Ecto neural progenitor cell (in vitro differentiated cells): ENCODE measurements at places on chromosomes 6 and 20.

DNA sequence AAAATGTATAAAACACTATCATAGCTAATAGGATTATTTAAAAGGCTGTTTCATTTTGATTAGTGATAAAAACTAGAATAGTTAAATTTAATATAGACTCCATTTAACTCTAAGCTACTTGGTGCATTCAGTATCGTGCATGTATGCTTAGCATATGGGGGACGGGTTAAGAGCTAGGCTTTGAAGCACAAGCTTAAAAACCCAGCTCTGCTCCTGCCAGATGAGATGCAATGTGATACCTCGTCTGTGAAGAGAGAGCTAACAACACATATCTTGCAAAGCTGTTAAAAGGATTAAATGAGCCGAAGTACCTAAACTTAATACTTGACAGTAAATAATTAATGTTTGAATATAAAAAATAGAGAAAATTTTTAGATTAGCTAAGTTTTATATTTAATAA, 42.2 kb downstream of the DTNBP1 start:
- DNase-seq = no peak

DNA sequence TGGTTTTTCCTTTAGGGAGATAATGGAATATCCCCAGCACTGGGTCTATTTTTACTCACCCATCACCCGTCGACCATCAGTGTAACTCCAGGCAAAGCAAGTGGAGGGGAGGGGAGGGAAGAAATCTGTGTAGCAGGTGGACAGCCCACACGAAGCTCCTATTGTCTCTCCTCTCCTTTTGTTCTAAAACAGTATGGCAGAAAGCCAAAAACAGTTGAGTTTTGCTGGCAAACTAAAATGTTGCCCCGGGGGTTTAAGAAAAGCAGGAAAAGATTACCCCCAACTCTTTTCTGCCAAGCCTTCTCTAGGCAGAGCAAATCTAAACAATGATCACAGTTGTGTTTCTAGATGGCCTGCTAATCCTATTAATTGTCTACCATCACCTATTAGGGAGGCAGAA, 89.7 kb downstream of the PREP start:
- DNase-seq = no peak

GRCh38 chr6:5181510-5182317, 79.0 kb downstream of the LYRM4 start:
- no peak for DNase-seq

- DNase-seq = no peak
Observed at GRCh38 chr6:132089173-132089572, 138.0 kb upstream of the CCN2 start.

DNA sequence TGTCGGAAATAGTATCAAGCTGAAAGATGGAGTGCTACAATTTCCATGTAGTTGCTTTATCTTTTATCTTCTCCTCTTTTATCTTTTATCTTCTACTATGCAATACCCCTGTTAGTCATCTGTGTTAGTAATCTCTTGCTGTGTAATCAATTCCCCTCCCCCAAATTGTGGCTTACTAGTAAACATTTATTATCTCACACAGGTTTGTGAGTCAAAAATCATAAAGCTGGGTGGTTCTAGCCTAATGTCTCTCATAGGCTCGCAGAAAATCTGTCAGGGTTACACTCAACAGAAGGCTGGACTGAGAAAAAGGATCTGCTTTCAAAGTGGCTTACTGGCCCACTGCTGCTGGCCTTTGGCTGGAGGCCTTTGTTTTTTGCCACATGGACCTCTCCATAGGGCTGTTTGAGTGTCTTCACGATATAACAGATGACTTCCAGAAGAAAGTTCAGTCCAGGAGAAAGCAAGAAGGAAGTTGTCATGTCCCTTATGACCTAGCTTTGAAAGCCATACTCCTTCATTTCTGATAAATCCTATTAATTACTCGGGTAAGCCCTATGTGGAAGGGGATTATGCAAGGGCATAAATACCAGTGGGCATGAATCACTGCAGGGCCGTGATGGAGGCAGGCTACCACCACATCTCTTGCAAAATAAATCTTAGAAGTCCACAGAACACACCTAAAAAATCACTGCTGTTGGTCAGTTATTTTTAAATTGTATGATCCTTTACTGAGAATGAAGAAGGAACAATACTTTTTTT, 24.5 kb upstream of the PTCHD4 start:
- DNase-seq = no peak

DNA sequence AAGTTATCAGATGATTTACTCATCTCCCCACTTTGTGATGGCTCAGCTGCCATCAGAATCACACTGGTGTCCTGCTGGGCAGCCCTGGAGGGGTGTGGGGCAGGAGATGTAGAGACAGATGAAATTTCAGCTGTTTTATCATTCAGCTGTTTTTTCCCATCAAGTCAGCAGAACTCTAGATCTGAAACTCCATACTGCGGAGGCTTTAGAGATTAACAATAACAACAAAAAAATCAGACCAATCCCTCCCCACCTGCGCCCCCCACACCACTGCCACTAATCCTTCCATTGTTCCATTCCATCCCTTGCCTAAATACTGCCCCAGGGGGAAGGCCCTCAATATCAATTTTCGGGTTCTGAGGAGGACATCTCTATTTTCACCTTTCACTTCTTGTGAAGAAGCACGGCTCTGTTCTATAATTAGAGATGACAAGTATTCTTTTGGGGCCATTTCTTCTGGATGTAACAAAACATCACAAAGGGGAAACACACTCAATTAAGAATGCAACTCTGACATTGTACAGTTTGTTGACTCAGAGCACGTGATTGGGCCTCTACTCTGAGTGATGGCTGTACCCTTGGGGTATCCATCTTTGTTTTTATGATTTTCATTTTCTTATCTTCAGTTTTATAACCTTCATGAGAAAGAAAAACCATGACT, 396.3 kb downstream of the ZFAND3 start:
- DNase-seq = no peak

GRCh38 chr20:33434434-33434833, 9.1 kb downstream of the SNTA1 start:
- DNase-seq = no peak

DNA sequence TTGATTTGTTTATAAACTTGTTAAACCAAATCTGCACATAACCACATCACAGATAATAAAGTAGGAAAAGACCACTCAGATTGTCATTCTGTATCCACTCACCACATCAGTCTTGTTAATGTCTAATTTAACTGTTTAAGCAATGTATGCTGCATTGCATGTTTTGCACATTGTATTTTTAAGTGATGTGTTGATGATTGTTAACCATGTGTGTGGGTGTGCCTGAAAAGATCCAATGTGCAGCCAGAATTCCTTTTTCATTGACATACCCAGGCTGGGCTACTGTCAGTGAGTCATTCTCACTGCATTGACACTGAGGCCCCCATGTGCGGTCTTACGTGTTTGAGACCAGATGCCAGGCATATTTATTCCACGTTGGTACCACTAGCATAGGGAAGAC, 167.3 kb downstream of the TRMT11 start:
- DNase-seq = no peak

- DNase-seq = no peak
Observed at GRCh38 chr6:7505189-7505699, 36.2 kb upstream of the DSP start.

DNA sequence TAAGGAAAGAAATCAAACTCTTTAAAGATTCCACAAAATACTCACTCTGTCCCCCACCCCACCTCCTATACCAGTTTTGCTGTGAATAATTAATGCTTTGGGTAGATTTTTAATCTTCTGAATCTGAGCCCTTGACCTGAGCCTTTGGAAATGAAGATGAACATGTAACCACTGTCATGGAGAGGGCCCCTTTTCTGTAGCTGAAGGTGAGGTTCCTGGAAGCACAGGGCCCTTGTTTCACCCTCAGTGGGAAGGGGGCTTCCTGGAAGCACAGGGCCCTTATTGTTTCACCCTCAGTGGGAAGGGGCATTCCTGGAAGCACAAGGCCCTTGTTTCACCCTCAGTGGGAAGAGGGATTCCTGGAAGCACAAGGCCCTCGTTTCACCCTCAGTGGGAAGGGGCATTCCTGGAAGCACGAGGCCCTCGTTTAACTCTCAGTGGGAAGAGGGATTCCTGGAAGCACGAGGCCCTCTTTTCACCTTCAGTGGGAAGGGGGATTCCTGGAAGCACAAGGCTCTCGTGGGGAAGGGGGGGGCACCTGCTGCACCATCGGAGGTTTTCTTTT, 75.7 kb downstream of the DACT2 start:
- DNase-seq = no peak

DNA sequence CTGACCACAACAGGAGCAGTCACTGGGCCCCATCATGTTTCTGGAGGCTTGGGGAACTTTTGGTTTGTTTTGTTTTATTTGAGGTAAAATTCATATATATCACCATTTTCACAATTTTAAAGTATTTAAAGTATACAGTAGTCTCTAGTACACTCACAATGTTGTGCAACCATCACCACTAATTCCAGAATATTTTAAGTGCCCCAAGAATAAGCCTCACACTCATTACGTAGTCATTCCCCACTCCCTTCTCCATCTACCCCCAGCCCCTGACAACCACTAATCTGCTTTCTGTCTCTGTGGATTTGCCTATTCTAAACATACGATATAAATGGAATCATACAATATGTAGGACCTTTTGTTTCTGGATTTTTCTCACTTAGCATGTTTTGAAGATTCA, 29.0 kb downstream of the RTN4IP1 start:
- no peak for DNase-seq

- DNase-seq = no peak
Observed at GRCh38 chr6:30263734-30264133, 50.5 kb upstream of the TRIM26 start.

DNA sequence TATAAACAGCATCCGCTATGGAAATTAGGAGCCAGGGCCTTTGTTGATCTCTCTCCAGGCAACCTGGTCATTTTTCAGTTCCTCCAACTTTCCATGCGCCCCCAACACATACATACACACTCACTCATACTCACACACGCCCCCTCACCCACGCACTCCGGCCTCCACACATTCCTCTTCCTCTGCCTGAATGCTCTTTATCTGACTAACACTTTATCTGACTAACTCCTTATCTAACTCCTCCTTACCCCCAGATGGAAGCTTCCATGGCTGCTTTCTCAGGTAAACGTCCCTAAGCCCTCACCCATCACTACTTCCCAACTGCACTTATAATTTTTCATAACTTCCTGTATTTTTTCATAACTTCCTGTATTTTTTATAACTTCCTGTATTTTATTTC, 17.4 kb downstream of the CASS4 start:
- DNase-seq = no peak

DNA sequence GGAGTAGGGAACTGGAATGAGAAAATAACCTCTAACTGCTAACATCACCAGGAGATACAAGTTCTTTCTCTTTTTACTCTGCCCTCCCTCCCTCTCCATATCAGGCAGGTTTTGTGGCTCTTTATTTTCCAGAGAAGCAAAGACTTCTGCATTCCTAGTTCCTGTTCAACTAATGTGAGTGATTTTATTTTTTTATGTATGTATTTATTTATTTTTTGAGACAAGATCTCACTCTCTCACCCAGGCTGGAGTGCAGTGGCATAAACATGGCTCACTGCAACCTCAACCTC, 6.0 kb upstream of the IER3 start:
- no peak for DNase-seq

DNA sequence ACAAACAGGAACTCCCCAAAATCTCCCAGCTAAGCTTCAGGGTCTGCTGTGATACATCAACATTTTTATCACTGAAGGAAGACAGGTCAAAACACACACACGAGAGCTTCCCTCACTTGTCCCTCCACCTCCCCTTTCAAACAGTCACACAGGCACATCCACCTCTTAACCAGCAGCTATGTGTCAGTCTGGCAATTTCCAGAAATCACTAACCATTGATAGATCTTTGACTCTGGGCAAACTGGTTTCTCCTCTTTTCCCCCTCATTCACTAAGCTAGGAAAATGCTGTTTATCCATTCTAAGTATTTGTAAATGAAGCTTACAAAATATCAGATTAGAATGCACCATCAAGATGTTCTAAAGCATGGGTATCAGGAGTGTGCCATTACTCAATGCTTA, 87.8 kb downstream of the DCDC2 start:
- DNase-seq = no peak

DNA sequence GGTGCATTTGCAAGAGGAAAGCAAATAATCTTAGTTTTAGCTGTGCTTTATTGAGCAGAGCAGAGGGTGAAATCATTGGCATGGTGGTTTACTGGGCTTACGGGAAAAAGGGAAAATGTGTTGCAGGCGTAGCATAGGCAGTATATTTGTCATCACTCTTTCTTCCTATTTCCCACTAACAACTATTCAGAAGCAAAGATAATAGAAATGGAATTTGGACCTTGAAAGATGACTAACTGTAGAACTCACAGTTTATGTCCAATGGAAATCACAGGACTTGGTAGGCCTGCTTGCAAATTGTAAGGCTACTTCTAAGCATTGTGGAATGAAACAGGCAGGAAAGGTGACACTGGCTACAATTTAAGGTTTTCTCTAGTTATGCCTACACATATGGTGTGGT, 611.9 kb upstream of the MAN1A1 start:
- DNase-seq = no peak

GRCh38 chr6:41767112-41767833, 12.4 kb downstream of the FRS3 start:
- no peak for DNase-seq

- DNase-seq = no peak
Observed at GRCh38 chr20:22723659-22724058, 139.3 kb upstream of the FOXA2 start.

- DNase-seq = no peak
Observed at GRCh38 chr6:63236398-63236817, 25.1 kb downstream of the FKBP1C start.

DNA sequence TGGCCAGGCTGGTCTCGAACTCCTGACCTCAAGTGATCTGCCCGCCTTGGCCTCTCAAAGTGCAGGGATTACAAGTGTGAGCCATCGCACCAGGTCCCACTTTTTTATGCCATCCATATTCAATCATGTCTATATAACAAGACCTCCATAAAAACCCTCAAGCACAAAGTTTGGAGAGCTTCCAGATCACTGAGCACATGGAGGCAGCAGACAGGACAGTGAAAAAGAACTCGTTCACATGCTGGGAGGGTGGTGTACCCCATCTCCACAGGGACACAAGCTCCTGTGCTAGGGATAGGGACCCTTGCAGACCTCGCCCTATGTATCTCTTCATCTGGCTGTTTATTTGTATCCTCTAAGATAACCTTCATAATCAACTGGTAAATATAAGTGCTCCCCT, 30.3 kb downstream of the KIF13A start:
- DNase-seq = no peak

GRCh38 chr6:15876406-15876805, 213.6 kb upstream of the DTNBP1 start:
- no peak for DNase-seq

DNA sequence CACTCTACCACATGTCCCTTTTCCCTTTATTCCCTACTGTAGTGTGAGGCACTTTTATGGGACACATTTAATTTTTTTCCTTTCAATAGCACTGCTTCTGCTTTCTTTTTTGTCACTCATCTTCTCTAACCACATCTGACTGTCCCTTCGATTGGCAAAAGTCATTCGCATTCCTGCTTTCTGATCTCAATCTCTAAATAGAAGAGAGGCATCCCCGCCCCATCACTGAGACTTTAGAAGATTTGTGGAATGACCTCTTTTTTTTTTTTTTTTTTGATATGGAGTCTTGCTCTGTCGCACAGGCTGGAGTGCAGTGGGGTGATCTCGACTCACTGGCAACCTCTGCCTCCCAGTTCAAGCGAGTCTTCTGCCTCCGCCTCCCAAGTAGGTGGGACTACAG, 9.1 kb downstream of the ZNF292 start:
- no peak for DNase-seq

GRCh38 chr6:156980948-156981347, 203.8 kb downstream of the ARID1B start:
- DNase-seq = no peak
